Thymus (tissue), 14 donors: ENCODE measurements at places on chromosomes 5 and 9.

GRCh38 chr5:4549351-4549750 lies 590.8 kb upstream of the ADAMTS16 start:
- H3K4me3 ChIP-seq = no peak overlapping the region
- no peaks in the 10 kb centered on the region for H3K36me3 ChIP-seq
- no peaks in the 10 kb centered on the region for H3K4me1 ChIP-seq

DNA sequence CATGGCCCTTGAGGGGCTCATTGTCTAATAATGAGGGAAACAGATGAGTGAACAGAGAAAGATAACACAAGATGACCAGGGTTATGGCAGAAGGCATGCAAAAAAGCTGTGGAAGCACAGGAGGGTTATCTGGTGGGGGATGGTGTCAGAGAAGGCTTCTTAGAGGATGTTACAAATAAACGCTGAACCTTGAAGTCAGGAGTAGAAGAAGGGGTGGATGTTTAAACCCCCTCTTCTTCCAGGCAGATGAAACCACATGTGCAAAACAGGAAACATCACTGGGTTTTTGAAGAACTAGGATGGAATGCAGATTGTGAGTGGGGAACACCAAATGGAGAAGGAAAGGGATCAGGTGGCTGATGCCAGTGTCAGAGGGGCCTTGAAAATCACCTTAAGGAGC lies 41.8 kb upstream of the NR5A1 start:
- peak; percentile 12 for DNase-seq
- no peaks in the 10 kb centered on the region for H3K27me3 ChIP-seq
- no peaks in the 10 kb centered on the region for H3K4me1 ChIP-seq
- no peaks in the 10 kb centered on the region for H3K36me3 ChIP-seq

DNA sequence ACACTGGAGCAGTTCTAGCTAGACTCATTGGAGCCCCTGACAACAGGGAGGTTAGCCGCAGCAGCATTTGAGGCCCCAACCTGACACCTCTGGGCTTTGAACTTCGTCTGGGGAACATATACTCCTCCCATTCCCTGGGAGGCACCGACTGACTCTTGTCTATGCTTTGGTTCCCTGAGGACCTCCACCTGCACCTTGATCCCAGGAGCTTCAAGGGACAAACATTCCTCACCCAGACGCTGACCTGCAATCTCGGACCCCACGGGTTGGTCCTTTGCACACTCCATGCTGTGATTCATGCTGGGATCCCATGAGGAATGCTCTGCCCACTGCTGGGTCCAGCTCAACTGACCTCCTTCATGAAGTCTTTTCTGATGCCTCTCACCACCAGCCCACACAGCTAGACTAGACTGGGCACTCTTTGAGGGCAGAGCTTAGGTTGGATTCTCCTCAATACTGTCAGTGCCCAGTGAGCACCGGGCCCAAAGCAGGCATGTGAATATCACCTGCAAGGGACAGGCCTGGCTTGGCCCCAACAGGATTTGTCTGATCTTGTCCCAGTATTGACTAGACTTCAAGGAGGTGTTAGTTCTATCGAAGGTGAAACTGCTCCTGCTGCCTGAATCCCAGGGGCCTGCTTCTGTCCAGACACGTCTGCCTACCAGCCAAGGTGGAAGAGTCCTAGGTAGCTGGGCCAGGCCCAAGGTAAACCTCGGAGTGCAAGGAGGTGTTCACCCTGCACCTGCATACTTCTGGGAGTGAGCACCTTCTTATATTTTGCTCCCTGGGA lies 51.8 kb upstream of the ZBTB43 start:
- H3K27ac ChIP-seq = no peak overlapping the region
- no peaks in the 10 kb centered on the region for H3K27me3 ChIP-seq
- no peak overlapping the region for H3K4me3 ChIP-seq

DNA sequence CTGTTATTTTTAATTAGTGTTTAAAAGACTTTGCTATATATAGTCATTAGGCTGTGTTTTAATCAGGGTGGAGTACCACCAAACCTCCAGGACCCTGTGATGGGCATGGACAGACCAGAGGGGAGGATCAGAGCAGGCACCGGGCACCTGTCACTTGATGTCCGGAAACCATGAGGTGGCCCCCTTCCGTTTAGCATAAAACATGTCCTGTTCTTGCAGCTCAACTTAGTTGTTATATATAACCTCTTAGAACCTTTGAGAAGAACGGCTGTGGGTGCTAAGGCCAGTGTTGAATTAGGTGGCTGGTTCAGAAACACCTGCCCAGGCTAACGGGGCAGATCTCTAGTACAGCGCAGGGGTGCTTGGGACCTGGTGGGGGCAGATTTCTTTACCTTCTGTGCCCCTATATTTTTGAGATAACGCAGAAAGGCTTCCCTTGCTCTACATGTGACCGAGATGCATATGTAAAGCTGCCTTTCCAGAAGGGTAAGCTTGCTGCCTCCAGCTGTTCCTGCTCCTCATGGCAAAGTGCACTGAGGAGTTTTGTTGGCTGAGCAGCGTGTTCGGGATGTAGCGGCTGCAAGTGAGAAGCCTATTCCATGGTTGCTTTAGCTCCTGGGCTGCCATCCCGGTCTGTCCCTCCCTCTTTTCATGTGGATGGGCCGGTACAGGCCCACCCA lies 255.5 kb downstream of the FANCC start:
- H3K36me3 ChIP-seq = no peaks in the 10 kb centered on the region
- H3K27me3 ChIP-seq = no peaks in the 10 kb centered on the region
- no peak overlapping the region for H3K4me3 ChIP-seq

DNA sequence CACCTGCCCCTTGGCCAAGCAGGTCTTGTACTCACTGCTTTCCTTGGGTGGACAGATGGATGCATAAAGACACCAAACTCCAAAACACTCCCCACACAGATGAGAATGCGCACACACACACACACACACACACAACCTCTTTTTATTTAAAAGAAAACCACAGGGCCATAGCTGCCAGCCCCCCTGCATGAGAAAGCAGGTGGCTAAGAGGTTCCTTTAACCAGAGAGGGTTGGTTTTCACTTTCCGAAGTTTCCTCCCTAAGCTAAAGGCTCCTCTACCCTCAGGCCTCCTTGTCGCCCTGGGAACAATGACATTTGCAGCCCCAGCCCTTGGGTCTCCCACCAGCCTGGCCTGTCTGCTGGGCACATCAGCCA lies 11.1 kb downstream of the NR5A1 start:
- H3K36me3 ChIP-seq = no peaks in the 10 kb centered on the region
- DNase-seq = peak; percentile 78
- peaks cover 41% of the 10 kb centered on the region for H3K4me1 ChIP-seq

DNA sequence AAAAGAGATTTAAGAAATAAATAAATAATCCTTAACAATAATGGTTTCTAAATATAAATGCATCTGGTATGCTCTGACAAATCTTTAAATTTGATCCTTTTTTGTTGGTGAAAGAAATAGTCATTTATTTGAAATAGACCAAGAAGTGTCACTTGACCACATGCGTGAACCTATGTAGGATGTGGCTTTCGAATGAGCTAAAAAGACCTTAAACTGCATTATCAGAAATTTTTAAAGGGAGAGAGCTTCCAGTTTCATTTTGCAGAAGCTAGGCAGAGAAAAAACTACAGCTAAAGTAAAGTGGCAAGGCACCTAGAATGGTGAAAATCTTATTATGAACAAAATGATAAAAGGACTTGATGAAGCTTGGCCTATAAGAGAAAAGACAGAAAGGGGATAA lies 309.2 kb upstream of the EFNA5 start:
- H3K27ac ChIP-seq = no peak overlapping the region
- H3K27me3 ChIP-seq = no peaks in the 10 kb centered on the region
- H3K4me1 ChIP-seq = peaks cover 5% of the 10 kb centered on the region
- no peak for DNase-seq
- no peak overlapping the region for H3K4me3 ChIP-seq

GRCh38 chr5:14168144-14168792 lies 25.1 kb downstream of the TRIO start:
- DNase-seq = peak; percentile 69
- H3K27me3 ChIP-seq = no peaks in the 10 kb centered on the region
- peaks cover 11% of the 10 kb centered on the region for H3K4me1 ChIP-seq
- H3K36me3 ChIP-seq = no peaks in the 10 kb centered on the region
- H3K4me3 ChIP-seq = no peak overlapping the region
- no peak overlapping the region for H3K27ac ChIP-seq

- no peaks in the 10 kb centered on the region for H3K36me3 ChIP-seq
- peaks cover 7% of the 10 kb centered on the region for H3K4me1 ChIP-seq
- no peaks in the 10 kb centered on the region for H3K27me3 ChIP-seq
- H3K4me3 ChIP-seq = no peak overlapping the region
- peak overlapping the region; percentile 47 for H3K27ac ChIP-seq
Measured at GRCh38 chr5:10601246-10602030, 37.6 kb downstream of the ANKRD33B start.

DNA sequence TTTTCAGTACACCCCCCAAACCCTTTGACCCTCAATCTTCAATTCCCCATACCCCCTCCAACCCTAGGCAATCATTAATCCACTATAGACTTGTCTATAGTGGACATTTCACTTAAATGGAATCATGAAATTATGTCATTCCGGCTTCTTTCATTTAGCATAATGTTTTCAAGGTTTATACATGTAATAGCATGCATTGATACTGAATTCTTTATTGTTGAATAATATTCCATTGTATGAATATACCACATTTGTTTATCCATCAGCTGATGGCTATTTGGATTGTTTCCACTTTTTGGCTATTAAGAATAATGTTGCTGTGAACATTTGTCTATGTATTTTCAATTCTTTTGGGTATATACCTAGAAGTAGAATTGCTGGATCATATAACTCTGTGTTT lies 238.8 kb downstream of the PDE4D start:
- H3K4me3 ChIP-seq = no peak overlapping the region
- H3K27me3 ChIP-seq = no peaks in the 10 kb centered on the region

- no peak for DNase-seq
- H3K36me3 ChIP-seq = no peaks in the 10 kb centered on the region
- no peak overlapping the region for H3K4me3 ChIP-seq
- H3K4me1 ChIP-seq = no peaks in the 10 kb centered on the region
- no peak overlapping the region for H3K27ac ChIP-seq
- no peaks in the 10 kb centered on the region for H3K27me3 ChIP-seq
Measured at GRCh38 chr5:71701407-71701806, 17.7 kb upstream of the CARTPT start.
